ENCODE measurements at places on chromosomes 1 and 21.

DNA sequence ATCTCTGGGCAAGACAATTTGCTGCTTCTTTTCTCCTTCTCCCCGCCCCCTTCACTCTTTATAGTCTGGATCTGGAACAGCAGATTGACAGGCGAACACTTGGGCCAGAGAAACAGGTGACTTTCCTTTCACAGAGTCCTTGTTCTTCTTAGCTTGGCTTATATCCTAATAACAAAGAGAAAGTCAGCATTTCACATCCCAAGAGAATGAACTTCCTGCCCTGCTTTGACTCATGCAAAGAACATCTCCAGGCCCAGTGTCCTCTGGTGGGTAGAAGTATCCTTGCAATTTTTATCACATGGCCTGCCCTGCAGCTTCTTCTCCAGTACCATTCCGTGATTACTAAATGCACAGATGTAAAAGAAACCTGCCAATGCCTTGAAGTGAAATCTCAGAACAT lies 764.4 kb downstream of the ADGRL2 start:
- no peak for DNase-seq

- DNase-seq: peak; percentile 35
Observed at GRCh38 chr21:44911384-44912157, 9.1 kb downstream of the ITGB2 start.

GRCh38 chr1:154666051-154666790 lies 58.2 kb upstream of the ADAR start:
- DNase-seq: no peak

GRCh38 chr1:67931198-67931597 lies 97.9 kb upstream of the GNG12 start:
- DNase-seq: no peak

DNA sequence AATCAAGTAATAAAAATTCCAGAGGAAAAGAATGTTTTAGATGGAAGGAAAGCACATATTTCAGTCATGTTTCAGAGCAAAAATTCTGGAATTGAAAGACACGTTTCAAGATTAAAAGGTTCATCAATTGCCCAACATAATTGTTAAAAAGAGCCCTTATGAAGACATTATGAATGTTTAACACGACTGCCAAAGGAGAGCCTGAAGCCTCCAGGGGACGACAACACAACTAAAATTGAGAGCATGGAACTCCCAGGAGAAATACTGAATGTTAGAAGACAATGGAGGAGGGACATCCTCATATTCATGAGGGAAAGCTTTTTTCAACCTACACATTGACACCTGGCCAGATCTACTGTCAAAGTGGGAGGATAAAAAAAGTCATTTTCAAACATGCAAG lies 16.0 kb downstream of the OR2T11 start:
- peak; percentile 34 for DNase-seq

DNA sequence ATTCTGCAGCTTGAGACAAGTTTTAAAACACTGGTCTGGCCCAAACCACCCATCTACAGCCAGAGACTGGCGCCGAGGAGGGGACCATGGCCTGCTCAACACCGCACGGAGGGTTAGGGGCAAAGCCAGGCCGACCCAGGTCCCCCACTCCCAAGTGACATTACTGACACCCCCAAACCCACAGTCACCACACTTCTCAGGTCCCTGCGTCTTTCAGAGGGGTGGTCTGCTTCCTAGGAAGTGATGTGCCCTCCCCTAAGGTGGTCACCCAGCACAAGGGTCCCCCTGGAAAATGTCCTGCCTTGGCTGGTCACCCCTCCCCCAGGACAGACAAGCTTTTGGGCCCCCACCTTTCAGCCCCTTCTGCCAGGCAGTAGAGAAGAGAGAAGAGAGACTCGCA lies 20.8 kb upstream of the EPHA2 start:
- DNase-seq: no peak

DNA sequence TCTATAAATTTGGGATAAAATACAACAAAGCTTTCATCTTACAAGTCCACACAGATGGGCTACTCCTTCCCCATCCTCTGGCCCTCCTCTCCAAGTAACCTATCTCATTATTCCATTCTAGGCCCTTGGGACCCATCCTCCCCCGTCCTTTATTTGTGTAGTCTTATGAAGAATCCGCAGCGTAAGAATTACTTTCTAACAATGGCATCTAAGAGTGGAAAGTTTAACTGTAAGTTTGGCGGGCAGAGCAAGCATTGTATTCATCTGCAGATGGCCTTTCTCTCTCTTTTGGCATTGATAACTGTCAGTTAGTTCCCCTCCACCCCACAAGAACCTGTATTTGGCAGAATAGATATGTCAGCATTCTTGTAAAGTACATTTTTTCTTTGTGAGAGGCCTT lies 91.9 kb upstream of the TSPAN2 start:
- no peak for DNase-seq

DNA sequence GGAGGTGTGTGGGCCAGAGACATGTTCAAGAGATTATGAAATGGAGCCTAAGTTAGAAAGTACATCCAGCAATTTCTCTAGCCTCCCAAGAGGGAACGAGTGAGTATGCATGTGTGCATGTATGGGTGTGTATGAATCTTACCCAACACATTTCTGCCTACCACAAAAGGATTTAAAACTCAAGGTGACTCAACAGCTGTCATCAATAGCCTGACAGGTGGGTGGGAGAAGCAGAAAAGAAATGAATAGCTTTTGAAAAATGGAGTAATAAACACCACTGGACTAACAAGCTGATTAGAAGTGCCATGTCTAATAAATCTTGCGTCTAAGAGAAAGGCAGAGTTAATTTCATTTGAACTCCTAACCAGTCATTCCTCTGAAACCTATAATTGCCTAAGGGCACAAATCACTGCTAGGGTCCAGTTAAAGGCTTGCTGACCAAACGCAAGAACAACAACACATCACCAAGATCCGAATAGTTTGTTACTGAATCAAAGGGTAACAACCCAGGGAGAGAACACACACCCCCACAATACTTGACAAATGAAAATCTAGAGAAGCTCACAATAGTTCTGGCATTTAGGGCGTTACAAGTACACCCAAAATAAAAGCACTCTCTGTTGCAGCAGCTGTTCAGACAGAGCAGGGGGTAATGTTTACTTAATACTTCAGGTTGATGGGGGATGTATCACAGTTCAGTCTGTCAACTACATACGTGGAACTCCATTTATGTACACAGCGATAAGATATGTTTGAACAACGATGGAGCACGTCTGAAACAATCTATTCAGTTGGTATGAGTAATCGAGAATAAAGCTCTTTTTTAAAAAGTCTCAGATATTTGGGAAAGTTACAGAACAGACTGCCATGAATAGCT lies 1.4 kb downstream of the KIAA0319L start:
- DNase-seq: no peak

- DNase-seq: no peak
Observed at GRCh38 chr1:30413111-30413440, 310.3 kb downstream of the MATN1 start.

DNA sequence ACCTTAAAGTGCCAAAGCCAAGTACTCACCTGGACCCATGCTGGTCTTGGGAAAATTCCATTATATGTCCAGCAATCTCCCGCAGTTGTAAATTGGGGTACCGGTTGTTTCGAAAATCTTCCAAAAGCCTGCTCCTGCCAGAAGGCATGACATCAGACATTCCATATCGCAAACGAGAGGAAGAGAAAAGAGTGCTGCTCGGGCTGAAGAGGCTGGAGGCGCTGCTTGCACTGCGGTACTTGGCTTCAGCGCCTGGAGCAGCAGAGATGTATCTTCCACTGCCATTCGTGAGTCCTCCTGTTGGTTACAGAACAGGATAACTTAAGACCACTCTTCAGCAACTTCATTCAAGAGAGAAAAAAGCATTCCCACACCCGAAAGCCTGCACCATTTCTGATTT lies 45.1 kb upstream of the SDC3 start:
- DNase-seq: no peak

DNA sequence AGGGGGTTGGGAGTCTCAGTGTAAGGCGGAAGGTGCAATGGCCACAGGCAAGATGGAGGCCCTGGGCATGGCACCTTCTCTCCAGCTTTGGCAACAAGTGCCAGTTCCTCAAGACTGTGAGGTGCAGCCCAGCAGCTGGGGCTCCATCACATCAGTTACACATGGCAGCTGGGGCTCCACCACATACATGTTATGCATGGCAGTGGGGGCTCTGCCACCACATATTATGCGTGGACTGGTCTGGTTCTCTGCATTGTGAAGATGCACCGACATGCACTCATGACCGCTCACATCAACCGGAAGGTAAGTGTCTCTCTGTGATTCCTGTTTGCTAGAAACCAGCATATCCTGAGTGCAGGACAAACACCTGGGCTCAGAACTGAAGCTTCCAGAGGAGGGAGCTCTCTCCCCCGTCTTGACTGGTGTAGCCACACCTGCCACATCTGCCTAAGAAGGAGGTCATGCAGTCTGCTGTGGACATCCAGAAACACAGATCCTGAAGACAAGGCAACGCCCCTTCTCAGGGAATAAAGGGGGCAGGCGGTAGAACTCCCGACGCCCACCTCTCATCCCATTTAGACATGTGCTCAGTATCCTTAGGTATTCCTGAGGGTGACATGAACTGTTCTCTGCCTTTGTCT lies 104.1 kb upstream of the TMPRSS2 start:
- no peak for DNase-seq

- DNase-seq: no peak
Observed at GRCh38 chr21:42411197-42411869, 7.6 kb downstream of the UBASH3A start.

DNA sequence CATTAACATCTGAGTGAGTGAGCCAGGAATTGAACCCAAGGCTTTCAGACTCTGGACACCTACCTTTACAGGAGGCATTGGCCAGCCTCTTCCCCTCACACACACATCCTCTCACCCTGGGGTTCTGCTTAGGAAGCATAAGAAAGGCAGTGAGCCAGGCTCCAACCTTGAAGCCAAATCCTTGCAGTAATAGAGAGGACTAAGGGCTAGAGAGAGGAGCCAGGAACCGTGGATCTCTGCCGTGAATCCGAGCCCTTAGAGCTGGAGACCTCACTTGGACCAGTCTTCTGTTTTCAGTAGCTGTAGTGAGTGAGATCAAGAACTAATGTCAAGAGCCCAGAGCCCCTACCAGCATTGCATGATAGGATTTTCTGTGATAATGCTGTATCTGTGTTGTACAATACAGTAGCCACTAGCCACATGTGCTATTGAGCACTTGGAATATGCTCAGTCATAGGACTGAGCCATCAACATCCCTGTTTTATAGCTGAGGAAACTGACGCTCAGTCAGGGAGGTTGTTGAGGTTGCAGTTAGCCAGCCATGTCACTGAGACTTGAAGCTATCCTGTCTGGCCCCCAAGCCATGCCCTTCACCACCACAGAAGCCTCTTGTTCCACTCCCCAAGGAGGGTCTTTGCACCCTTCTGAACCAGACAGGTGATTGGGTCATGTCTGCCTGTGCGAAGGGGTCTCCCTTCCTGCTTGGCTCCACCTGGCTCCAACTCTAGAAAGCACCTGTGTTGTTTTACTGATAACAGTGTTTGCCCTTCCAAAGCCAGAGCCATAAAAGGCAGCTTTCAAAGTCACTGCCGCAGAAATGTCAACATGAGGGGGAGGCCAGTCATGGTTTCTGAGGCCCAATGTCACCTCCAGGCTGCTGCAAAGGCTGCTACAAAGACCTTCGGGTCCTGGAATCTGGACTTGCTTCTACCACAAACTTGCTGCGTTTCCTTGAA lies 101.1 kb upstream of the JUN start:
- DNase-seq: no peak

DNA sequence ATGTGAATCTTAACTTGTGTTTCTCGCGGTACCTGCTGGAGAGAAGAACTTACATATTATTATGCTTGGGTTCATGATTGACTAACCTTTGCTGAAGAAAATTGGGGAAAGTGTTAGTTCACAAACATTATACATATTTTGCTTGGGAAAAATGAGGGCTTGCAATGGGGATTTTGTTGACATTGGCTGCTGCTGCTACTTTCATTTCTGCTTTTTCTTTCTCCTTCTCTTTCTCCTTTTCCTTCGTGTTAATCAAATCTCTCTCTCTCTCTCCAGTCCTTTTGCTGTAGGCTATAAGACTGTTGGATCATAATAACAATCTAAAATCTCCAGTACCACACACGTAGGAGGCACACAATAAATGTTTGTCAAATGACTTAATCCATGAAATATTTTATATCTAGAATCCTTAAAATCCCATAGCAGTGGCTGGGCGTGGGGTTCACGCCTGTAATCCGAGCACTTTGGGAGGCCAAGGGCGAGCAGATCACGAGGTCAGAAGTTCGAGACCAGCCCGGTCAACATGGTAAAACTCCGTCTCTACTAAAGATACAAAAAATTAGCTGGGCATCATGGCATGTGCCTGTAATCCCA lies 23.0 kb downstream of the IRF2BP2 start:
- DNase-seq: no peak

DNA sequence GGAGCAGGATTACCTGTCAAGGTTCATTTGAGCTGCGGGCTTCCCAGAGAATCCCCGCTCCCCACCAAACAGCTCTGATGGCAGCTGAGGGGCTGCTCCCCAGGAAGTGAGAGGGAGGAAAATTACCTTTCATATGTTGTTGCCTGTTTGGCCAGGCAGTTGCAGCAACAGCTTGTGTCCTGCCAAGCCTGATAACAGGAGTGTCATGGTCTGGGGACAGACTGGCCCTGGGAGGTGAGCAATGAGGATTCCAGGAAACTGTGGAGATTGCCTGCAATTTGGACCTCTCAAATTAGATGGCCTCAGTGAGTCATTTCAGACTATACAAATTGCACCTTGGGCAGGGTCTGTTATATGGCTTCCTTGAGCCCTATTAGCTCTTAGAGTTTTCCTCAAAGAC lies 189.3 kb downstream of the PTPRU start:
- no peak for DNase-seq

- DNase-seq: no peak
Observed at GRCh38 chr1:207251066-207251465, 70.4 kb upstream of the CD55 start.

DNA sequence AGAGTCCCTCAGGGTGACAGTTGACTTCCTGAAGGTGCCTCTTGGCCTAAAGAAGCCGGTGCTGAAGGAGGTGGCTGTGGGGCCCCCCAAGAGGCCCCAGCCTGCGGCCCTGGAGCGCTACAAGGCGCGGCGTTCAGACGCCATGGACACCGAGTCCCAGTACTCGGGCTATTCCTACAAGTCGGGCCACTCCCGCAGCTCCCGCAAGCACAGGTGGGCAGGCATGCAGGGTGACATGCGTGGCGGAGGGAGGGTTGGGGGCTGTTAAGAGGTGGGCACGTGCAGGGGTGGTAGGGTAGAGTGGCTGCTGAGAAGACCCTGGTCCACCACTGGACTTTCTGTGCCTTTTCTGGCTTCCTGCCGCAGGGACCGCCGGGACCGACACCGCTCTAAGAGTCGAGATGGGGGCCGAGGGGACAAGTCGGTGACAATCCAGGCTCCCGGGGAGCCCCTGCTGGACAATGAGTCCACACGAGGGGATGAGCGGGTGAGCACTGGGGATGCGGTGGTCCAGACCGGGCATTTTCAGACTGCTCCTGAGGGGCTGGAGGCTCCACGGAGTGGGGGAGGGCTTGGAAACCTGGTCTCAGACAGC lies 15.4 kb downstream of the VANGL2 start:
- DNase-seq: no peak

GRCh38 chr1:32753532-32754316 lies 51.2 kb upstream of the SYNC start:
- DNase-seq: peak; percentile 48

- no peak for DNase-seq
Observed at GRCh38 chr1:29451368-29451892, 215.1 kb downstream of the PTPRU start.

- DNase-seq: no peak
Observed at GRCh38 chr1:157497284-157497683, 55.0 kb downstream of the FCRL5 start.
